Coronary artery (tissue), 2 donors: ENCODE measurements at places on chromosomes 1 and 21.

DNA sequence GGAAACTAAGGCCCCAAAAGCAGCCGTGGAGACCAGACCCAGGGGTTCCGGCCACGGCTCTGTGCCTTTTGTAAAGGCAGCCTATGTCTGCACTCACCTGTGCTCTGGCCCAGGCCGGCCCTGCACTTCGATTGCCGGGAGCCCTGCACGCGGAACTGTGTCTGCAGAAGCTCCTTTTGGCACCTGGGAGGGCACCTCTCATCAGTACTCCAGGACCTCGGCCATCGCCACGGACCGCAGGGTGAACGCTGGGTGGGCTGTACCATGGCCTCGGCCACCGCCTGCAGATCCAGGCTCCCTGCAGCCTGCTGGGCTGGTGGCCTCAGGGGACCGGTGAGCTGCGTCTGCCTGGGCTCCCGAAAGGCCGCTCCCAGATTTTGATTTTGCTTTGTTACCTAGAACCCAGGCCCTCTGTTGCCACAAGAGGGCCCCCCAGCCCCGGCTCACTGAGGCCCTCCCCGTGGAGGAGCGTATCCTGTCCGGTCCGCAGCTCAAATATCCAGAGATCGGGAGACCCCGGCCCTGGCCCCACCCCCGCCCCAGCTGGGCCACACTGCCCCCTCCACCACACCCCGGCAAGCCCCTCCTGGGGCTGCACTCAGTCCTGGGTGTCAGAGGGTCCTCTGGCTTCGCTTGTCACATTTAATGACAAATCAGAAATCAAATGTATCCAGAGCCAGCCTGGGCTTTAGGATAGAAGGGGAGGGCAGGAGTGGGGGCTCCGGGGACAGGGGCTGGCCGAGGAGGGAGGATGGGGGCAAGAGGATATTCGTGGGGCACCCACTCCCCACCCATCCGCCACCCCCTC lies 60.2 kb upstream of the PDE9A start:
- DNase-seq, result no peak

DNA sequence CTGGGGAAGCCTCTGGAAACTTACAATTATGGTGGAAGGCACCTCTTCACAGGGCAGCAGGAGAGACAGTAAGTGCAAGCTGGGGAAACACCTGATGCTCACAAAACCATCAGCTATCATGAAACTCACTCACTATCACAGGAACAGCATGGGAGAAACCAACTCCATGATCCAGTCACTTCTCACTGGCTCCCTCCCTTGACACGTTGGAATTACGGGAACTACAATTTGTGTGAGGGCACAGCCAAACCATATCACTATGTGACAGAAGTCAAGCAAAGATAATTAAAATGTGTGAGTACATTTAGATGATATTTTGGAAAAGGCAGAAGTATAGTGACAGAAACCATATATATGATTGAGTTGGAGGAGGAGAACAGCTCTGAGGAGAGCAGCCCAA lies 474.0 kb upstream of the OLFM3 start:
- DNase-seq, result no peak

GRCh38 chr1:229380536-229381160 lies 37.8 kb upstream of the CCSAP start:
- no peak for DNase-seq

DNA sequence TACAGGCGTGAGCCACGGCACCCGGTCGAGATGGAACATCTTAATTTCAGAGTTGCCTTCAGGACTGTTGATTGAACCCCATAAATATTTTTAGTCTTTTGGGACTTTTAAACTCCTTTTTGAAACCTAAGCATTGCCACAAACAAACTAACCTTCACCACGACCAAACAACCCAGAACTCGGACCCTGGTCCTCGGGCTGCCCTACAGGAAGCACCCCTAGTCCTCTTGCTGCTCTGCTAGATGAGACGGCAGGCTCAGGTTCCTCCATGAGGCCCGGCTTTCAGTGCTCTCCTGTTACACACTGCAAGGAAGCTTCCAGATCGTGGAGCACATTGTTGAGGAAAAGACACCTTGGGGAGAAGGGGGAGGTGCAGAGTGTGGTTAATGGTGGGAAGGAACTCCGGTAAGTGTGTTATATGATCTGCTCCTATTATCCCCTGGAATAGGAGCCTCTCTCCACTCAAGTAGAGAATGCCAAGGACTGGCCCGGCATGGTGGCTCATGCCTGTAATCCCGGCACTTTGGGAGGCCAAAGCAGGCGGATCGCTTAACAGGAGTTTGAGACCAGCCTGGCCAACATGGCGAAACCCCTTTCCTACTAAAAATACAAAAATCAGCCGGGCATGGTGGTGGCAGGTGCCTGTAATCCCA lies 5.7 kb downstream of the EPHX1 start:
- no peak for DNase-seq

DNA sequence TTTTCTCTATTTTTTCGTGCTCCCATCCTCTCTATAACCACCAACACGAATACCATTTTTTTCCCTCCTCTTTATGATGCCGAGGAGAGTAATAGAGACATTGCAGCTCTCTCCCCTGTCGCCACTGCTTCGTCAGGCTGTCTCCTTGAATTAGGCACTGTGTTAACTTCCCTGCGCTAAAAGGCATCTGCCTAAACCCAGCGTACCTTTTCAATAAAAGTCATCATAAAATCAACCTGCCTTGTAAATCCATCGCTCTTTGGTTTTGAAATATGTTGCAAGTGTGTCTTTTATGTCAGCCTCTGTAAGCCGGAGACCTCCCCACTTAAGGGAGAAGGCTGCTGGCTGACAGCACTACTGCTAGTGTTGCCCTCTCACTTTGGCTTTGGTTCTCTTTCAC lies 8.7 kb downstream of the RNF220 start:
- no peak for DNase-seq

DNA sequence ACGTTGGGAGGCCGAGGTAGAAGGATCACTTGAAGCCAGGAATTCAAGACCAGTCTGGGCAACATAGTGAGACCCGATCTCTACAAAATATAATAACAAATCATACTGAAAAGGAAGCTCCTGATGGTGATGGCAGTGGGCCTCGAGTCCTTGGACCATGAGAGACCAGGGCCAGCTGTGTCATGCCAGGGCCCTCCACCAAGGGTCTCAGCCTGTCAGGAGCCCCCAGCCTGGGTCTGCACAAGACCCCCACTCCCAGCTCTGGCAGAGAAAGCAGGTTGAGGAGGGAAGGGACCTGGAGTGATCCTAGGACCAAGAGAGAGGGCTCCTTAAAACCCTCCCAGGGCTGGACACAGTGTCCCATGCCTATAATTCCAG lies 6.7 kb upstream of the CTRC start:
- DNase-seq, result no peak

DNA sequence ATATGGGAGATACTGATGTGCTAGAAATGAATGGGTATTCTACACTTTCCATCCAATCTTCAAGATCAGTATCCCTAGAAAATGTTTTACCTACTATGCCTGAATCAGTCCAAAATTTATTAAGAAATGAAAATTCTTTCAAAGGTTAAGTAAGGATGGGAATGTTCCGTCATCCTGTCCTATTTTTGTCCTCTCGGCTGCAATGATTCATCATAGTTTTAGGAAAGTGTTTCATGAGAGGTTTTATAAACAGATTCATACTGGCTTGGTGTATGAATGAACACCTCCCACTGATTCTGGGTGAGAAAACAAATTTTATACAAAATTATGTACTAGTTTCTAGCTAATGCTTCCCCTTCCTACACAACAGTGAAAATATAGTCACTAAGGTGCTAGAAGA lies 504.6 kb upstream of the NR5A2 start:
- no peak for DNase-seq

DNA sequence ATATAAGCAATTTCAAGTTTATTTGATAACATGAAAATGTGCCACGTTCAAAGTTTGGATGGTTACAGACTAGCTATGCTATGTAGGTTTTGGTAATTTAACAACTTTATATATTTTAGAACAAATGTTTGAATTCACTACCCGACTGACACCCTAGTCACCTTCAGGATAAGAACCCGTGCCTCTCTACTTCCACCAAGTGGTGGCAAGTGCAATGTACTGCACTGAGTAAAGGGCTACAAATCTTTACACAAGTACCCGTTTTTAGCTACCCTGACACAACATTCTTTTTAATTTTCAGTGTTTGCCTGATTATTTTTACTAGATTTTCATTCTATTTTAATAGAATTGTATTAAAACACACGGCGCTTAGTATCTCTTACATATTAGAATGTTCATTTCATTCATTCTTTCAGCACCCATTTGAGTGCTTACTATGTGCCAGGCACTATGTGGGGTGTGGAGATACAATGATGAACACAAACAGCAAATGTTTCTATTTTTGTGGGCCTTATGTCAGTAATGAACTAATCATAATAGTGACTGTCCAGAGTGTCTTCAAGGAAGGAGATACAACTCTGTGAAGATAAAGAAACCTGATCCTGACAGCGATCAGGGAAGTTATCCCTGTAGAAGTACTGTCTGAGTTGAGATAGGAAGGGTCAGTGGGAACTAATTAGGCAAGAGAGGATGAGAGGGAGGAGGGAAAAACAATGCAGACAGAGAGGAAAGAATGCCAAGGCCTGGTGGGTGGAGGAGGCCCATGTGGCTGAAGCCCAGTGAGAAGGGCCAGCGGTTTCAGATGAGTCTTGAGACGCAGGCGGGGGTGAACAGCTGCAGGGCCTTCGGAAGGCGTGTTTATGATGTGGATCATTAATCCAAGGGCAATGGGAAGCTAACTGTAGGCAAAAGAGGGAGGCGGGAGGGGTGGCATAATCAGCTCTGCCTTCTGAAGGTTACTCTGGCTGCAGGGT lies 3.8 kb downstream of the LCA5L start:
- no peak for DNase-seq

DNA sequence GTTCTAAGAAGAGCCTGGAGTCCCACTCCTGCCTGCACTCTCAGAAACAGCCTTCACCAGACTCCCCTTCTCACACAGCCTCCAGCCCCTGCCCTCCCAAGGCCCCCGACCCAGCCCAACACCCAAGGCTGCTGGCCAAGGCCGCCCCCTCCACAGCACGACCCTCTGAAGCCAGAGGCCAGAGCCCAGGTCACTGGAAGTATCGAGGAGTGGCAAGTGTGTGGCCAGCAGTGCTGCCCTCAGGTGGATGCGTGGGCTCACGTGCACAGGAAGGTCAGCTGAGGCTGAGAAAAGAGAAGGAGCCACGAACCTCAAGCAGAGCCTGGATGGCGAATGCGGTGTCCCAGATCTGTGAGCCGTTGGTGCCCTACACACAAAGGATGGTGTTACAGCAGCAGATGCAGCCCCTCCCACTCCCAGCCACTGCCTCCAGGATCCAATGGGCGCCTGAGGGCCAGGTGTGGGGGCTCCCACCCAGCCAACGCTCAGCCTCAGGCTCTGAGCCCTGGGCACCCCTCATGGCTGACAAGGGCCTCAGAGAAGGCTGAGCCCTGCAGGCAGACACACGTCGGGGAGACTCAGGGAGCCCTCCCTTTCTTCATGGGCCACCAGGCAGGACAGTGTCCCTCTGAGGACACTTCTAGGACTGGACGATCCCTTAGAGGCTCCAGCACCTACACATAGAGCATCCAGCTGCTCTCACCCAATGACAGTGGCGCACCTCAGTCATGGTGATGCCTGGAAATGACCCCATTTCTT lies 18.0 kb downstream of the LSS start:
- no peak for DNase-seq

- no peak for DNase-seq
Measured at GRCh38 chr1:48616710-48617109, 144.7 kb upstream of the SPATA6 start.

GRCh38 chr1:53160924-53161378 lies 18.5 kb upstream of the SLC1A7 start:
- DNase-seq, result peak; percentile 67

- DNase-seq, result no peak
Measured at GRCh38 chr1:34356853-34357252, 180.1 kb downstream of the C1orf94 start.

DNA sequence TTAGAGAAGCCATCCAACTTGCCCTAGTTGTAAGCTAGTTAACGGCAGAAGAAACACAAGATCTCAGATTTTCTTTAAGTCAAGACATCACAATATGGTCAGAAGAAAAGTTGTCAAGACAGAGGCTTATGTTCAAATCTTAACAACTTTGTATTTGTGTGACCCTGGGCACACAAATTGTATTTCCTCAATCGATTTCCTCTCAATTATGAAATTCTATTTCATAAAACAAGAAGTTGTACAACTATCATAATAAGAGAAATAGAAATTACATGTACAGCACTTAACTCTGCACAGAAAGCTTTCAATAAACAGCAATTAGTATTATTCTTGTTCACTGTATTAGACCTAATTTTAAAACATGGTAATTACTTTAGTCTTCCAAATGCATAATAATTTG lies 62.9 kb upstream of the SDC3 start:
- no peak for DNase-seq

- DNase-seq, result no peak
Measured at GRCh38 chr1:6788946-6789345, 3.7 kb downstream of the CAMTA1 start.

DNA sequence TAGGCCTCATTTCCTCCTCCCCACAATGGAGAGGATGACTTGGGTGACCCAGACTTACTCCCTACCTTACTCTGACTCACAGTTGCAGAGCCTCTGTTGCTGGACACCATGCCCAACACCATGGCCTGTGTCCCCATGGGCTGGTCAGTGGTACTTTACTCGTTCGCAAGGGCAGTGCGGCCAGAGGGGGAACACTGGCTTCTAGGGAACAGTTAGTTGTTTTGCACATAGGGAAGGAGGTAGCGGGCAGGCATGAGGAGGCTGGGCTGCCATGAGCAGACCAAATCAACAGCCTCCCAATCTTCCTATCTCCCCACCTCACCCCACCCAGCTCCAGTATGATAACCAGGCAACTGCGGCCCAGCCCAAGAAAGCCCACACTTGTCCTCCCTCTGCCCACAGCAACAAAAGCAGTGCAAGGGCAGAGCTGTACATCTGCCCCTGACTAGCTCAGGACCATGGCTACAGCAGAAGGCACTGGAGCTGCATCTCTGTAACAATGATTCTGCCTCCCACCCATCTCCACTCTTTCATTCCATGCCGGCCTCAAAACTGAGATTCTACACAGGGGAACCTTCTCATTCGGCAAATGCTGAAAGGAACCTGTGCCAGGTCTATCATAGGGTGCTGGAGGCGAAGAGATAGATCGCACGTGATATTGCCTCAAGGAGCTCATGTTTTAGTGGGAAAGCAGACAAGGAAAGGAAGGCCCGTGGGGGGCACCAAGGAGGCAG lies 18.6 kb downstream of the TAL1 start:
- DNase-seq, result no peak

DNA sequence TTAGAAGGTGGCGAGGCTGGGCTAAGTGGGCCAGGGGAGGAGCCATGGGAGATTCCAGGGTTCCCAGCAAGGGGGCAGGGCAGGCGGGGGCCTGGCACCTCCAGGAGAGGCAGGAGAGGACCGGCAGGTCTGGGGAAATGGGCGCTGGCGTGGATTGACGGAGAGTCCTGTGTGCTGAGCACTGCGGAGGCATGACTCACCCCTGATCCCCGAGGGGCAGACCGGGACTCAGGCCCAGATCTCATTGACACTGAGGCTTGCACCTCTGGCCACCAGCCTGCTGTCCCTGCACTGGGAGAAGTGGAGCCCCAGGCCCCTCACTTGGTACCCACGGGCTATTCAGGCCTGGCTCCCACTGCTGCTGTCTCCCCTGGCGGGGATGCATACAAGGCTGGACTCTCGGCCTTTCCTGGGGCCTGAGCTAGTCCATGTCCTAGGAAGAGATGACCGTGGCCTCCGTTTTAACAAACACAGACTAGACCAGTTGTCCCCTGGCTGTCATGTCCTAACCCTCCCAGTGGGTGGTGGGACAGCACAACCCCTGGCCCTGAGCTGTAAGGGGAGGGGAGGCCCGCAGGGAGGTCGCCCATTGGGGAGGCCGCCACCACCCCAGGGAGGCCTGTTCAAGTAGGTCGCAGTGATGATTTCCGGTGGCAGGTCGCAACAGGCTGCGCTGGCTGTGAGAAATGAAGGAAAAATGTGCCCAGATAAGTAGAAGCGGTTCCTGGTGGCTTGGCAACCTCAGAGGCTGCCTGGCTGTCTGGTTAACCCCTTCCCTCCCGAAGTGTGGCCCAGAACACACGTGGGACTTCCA lies 39.7 kb downstream of the RIPK4 start:
- peak; percentile 91 for DNase-seq
